ENCODE measurements at places on chromosomes 7 and 10. TPM values are rescaled to one million over a fixed set of nuclear protein-coding genes. Genes with fewer than 3 reads are reported as not detected.

GRCh38 chr10:112783351-112784021 lies 166.6 kb upstream of the TCF7L2 start:
- DNase-seq = no peak

GRCh38 chr10:23512355-23513058 lies 73.6 kb downstream of the OTUD1 start:
- DNase-seq = no peak

DNA sequence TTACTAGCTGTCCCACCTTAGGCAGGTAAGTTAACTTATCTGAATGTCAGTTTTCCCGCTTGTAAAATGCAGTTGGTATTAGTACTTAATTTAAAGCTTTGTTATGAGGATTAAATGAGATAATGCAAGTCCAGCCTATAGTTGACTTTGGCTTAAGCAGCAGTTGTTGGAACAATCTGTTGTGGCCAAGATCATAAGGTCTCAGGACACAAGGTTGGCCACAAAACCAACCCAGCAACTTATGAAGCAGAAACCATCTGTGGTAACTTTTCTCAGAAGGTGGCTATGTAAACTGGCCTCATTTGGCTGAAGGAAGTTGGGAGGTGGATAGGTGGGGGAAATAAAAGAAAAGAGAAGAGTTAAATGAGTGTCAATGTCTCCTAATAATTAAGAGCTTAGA lies 29.4 kb downstream of the ENTPD1 start:
- no peak for DNase-seq

- no peak for DNase-seq
Observed at GRCh38 chr7:109235316-109235715, 665.6 kb downstream of the DNAJB9 start.

DNA sequence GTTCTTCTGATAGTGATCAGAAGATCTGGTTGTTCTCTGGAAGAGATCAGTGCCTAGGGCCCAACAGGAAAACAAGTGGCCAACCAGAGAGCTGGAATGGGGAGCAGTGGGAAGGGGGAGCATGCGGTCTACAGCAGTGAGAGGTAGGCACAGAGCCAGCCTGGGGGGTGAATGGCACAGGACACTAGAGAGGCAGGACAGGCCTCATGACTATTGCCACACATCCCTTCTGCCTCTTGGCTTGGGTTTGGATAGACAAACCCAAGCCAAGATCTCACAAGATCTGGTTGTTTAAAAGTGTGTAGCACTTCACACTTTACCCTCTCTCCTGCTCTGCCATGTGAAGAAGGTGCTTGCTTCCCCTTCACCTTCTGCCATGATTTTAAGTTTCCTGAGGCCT lies 224.4 kb downstream of the ARHGAP12 start:
- no peak for DNase-seq

DNA sequence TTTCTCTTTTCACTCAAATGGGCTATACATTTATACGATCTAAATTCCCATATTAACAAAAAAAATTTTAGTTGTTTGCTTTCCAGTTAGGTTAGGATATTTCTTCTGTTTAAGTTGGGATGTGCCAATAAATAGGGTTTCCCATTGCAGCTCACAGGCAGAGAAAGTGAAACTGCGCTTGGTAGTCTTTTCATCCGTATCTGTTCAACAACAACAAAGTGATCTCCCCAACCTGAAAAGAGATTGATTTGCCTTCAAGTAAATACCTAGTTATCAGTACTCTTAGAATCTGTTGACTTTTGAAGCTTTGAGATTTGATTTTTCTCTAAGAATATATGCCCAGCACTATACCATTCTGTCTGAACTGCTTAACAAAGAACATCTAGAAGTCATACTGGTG lies 143.4 kb downstream of the DYNC1I1 start:
- no peak for DNase-seq

The MUC3A gene
- 3.6 TPM for total RNA-seq

- no peak for DNase-seq
Observed at GRCh38 chr10:20767028-20767427, 130.1 kb downstream of the NEBL start.

The SLC16A12 gene
- total RNA-seq = 6.3 TPM

DNA sequence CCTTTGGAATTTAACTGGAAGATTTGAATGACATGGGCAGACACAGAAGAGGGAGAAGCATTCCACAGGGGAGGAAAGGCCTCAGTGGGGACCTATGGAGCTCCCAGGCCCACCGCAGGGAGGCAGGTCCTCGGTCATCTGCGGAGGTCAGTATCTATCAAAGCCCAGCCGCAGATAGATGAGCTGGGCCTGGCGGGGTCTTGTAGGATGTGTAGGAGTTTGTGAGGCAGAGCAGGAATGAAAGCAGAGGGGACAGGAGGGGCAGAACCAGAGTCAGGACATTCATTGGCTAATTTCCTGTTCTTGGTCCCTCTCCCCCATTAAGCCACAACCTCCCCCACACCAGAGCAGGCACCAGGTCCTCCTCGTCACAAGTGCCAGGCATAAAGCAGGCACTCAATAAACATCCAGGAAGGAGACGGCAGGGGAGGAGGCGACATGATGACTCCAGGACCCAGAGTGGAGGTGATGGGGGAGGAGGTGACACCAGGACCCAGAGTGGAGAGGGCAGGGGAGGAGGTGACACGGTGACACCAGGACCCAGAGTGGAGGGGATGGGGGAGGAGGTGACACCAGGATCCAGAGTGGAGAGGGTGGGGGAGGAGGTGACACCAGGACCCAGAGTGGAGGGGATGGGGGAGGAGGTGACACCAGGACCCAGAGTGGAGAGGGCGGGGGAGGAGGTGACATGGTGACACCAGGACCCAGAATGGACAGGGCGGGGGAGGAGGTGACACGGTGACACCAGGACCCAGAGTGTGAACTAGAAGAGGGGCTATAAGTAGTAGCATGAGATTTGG lies 83.7 kb upstream of the PDGFA start:
- DNase-seq = no peak

GRCh38 chr7:1369916-1370657 lies 89.2 kb downstream of the MICALL2 start:
- peak; percentile 46 for DNase-seq

GRCh38 chr7:82404652-82405051 lies 38.9 kb downstream of the CACNA2D1 start:
- no peak for DNase-seq

Measured in left lung (tissue), 14 donors.